ENCODE measurements at places on chromosomes 16 and 17. TPM values are rescaled to one million over a fixed set of nuclear protein-coding genes. Genes with fewer than 3 reads are reported as not detected.

- no peak for ATAC-seq
Measured at GRCh38 chr16:48408688-48409087, 23.5 kb upstream of the SIAH1 start.

DNA sequence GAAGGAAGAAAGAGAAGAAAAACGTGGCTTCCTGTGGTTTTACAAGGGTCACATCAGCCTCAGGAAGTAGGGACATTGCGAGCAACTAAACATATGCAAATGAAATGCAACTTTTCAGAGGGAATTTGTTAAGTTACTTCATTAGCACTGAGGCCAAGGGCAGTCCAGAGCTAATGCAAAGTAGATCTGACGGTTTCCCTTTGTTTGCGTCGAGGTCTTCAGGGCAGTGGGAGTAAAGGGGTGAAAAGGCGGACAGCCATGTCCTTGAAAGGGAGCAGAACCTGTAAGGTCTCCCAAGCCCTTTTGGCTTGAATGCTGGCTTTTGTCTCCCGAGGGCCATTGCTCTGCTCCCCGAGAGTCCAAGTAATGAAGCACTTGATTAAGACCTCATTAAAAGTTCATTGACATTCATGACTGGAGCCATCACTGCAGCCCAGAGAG is 85.0 kb downstream of the PMP22 start:
- ATAC-seq: no peak

DNA sequence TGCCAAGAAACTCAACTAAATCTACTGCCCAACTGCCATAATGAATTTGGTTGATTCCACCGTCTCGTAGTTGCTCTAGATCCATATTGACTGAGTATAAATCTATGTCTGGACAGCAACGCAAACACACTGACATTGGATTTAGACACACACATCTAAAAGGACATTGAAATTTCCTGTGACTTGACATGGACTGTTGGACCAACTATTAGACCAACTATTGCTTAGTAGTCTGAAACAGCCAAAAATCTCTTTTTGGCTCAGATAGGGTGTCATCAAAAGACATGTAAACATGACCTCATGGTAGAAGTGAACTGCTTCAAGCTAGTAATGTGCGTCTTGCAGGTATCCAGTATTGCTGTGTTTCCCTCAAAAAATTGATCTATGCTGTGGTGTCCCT is 31.3 kb downstream of the KIAA0513 start:
- no peak for ATAC-seq

- no peak for ATAC-seq
Measured at GRCh38 chr17:20914658-20915057, 128.2 kb downstream of the USP22 start.

- no peak for ATAC-seq
Measured at GRCh38 chr16:69799611-69800031, 37.5 kb downstream of the WWP2 start.

DNA sequence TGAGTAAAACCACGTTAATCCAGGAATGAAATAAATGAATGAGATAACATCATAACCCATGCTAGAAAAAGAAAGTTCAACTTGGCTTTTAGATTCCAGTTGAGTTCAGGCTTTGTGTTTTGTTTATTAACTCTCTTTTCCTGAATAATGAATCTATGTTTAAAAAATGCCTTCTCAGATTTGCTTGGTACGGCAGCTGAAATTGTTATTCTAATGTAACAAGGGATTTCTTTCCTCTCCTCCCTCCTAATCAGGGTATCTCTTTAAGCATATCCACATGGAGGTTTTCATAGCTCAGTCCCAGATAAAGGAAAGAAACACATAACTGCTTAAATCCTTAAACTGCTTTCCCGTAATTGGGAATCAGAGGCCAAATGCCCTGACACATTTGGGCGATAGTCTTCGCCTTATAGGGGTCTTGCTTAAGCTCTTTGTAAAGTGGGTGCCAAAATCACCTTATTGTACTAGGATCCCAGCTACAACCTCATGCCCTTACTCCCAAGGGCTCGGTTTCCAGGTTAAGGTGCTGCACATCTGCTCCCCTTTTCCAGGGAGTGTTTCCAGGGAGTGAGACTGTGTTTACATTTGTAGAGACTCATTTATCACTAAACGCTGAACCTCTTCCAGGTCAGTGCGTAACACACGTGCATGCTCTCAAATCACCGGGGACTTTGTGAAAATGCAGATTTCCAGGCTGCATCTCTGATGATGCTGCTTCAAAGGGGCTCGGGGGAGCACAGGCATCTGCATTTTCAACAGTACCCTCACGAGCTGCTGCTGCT is 142.8 kb upstream of the FOXF1 start:
- no peak for ATAC-seq

GRCh38 chr17:18381158-18381952 is 3.8 kb downstream of the EVPLL start:
- no peak for ATAC-seq

DNA sequence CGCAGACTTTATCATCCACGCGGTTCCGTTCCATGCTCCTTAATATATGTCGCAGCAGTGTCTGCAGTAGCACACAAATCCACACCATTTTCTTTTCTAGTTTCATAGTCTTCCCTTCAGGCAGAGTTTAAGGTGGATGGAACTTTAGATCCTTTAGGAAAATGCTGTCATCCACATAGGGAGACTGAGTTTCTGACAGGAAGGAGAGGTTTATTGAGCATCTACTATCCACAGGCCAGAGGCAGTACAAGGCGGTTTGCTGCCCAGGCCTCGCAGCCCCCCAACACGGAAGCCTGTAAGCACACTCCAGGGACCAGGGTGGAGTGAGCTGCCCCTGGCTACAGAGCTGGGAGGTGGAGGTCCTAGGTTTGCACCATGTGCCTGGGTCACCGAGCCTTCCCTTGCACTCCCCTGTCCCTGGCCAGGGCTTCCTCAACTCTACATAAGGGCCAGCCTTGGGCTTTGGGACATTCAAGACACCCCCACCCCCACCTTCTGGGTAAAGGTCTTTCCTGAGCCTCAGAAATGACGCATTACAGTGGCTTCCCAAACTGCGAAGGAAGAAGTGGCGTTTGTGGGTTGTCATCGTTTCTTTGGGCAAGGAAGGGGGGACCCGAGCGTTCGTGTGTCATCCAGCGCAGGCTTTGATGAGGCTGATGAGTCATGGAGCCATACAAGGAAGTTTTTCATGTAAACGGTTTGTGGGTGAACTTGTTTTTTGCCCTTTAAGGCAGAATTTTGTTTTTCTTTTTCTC is 146.5 kb upstream of the PLCG2 start:
- peak; percentile 79 for ATAC-seq

Gene TMIGD1
- total RNA-seq: not detected

Gene GJC1
- total RNA-seq: 1.4 TPM

Gene PPP1R27
- 0.24 TPM for total RNA-seq

Data from esophagus mucosa (tissue), 1 donor.